ENCODE measurements at places on chromosomes 4 and X.

GRCh38 chr4:15542760-15543159 is 73.1 kb downstream of the CC2D2A start:
- DNase-seq = no peak

- DNase-seq = no peak
Measured at GRCh38 chrX:45748369-45748774, 547.7 kb upstream of the DIPK2B start.

DNA sequence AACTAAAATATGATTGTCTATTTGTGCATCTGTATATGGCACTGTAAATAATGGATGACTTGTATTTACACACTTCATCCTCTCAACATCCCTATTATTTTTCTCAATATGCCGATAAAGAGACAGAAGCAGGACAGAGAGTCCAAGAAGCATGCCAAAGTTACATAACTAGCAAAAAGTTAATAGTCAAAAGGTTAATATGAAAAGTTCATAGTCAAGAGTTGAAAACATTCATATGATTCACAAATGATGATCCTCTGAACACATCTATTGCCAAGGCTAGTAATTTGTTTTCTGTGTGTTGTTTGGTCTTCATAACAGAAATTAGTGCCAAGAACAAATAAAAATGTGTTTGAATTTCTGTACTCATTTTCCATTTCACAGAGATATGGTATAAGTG is 231.0 kb downstream of the ADAMTS3 start:
- no peak for DNase-seq

DNA sequence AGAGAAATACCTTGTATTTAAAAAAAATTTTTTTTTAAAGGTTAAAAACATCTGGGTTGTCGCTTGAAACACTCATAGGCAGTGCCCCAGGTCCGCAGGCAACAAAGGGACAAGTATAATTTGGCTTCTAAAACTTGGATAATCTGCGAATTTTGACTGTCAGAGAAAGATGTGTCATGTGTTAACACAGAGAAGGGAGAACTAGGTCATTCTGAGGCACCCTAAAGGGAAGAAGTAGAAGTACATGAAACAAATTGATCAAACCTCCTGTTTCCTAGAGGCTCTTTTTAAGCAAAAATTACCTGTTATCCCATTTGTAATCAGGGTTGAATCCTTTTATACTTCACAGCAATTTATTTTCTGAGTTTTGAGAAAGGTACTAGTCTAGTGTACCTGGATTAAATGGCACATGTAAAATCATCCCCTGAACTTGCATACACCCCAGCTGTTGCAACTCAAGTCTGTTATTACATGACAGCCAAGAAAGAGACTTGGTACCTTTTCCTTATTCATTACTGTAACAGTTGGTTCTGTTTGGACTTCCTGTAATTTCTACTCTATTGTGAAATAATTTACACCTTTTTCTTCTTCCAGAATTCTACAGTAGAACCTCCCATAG is 1.7 kb downstream of the SRD5A3 start:
- no peak for DNase-seq

DNA sequence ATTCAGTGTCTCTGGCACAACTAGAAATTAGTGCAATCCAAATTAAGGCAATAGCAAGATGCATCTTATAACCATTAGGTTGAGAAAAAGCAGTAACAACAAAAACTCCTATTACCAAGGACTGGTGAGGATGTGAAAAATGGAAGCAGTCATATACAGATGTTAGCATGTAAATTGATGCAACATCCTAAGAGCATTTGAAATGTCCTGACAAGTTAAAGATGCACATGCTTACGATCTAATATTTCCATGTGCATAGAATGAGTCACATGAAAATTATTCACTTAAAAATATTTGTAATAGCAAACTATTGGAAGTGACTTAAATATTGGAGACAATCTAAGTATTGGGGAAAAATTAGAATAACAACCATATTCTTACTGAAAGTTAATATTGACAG is 163.0 kb downstream of the FAM13A start:
- no peak for DNase-seq

- no peak for DNase-seq
Measured at GRCh38 chrX:11647138-11647537, 18.6 kb downstream of the ARHGAP6 start.

DNA sequence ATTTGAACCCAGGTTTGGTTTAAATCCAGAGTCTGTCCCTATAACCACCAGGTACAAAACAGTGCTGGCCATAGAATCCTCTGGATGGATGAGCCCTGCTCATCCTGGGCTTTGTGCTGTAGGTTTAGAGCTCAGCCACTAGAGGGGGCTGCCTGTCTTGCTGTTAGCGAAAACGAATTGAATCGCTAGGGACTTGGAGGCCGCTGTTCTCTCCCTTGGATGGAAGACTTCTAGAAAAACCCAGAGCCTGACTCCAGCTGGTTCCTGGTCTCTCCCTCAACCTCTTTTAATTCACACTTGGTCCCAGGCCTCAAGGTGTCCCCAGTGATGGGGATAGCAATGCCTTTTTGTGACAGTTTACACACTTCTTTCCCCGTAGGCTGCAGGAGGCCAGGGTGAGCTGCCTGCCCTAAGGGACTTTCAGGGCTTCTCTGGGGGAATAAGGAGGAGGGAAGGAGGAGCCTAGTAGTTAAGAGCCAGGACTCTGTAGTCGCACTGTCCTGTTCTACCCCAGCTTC is 8.7 kb downstream of the RIPPLY1 start:
- DNase-seq = peak; percentile 34

DNA sequence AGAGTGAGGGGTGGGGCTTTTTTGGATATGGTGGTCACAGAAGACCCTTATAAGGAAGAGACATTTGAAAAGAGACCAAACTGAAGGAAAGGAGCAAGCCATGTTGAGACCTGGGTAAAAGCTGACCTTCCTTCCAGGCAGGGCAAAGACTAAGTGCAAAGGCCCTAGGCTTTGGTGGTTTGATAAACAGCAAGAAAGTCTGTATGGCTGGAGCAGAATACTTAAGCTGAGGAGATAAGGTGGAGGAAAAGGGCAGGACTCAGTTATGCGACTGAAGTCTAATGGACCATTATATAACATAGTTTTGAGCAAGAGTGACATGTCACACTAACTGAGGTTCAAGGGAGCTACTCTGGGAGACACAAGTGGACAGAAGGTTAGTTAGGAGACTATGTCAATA is 20.0 kb downstream of the SH3RF1 start:
- no peak for DNase-seq

GRCh38 chr4:185945906-185946305 is 123.0 kb upstream of the TLR3 start:
- no peak for DNase-seq

DNA sequence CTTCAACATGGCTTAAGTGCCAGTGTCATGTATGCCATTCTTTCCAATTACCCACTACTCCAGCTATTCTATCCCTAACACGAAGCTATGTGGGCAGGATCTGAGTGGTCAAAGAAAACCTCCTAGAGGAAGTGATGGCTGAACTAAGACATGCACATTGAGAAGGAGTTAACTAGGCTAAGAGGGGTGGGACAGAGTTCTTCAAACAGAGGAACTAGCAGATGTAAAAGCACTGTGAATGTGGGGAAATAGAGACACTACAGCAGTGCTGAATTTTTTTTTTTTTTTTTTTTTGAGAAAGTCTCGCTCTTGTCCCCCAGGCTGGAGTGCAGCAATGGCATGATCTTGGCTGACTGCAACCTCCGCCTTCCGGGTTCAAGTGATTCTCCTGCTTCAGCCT is 6.2 kb downstream of the JCHAIN start:
- no peak for DNase-seq

- DNase-seq = no peak
Measured at GRCh38 chr4:131566026-131566425, 1583.1 kb upstream of the PCDH10 start.

- no peak for DNase-seq
Measured at GRCh38 chr4:161160718-161161117, 1003.1 kb downstream of the FSTL5 start.

DNA sequence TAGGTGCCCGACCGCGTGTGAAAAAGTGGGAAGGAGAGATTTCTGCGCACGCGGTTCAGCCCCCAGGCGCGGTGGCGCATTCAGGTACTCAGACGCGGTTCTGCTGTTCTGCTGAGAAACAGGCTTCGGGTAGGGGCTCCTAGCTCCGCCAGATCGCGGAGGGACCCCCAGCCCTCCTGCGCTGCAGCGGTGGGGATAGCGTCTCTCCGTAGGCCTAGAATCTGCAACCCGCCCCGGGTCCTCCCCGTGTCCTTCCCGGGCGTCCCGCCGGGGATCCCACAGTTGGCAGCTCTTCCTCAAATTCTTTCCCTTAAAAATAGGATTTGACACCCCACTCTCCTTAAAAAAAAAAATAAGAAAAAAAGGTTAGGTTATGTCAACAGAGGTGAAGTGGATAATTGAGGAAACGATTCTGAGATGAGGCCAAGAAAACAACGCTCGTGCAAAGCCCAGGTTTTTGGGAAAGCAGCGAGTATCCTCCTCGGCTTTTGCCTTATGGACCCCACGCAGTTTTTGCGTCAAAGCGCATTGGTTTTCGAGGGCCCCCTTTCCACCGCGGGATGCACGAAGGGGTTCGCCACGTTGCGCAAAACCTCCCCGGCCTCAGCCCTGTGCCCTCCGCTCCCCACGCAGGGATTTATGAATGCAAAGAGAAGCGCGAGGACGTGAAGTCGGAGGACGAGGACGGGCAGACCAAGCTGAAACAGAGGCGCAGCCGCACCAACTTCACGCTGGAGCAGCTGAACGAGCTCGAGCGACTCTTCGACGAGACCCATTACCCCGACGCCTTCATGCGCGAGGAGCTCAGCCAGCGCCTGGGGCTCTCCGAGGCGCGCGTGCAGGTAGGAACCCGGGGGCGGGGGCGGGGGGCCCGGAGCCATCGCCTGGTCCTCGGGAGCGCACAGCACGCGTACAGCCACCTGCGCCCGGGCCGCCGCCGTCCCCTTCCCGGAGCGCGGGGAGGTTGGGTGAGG is 3.7 kb downstream of the SHOX start:
- no peak for DNase-seq

DNA sequence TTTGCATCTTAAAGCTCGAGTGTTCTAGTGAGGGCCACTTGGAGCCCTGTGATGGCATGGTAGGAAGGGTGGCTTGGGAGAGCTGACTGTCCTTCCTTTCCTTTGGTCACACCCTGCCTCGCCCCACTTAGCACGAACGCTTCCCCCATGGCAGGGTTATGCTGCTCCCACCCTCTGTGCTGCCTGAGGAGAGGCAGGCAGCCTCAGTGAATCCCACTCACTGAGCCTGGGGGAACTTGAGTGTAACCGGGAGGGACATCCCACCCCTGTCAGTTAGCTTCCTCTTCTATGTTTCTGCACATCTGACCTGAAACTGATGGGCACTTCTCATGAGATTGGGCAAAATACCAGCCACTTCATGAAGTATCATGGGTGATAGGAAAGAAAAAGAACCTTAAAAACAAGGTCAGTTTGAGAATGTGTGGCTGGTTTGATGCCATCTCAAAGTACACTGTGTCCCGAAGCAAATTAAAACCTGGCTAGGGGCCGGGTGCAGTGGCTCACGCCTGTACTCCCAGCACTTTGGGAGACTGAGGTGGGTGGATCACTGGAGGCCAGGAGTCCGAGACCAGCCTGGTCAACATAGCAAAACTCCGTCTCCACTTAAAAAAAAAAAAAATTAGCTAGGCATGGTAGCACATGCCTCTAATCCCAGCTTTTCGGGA is 10.1 kb downstream of the TKTL1 start:
- DNase-seq = no peak

- no peak for DNase-seq
Measured at GRCh38 chr4:18813055-18813454, 791.5 kb upstream of the LCORL start.

DNA sequence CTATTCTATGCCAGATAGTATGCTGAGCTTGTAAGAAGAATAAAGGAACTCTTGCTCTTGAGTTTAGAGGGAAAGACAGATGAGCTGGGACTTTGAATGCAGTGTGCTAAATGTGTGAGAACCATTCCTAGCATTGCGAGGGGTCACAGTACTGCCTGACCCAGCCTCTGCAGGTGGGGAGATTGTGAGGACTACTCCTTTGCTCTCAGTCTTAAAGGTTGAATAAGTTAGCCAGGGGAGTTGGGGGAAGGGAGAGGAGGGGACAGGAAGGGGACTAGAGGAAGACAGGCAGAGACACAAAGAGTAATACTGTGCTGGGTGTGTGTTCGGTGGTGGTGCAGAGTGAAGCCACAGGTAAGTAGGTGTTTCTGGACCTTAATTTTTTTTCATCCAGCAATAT is 41.7 kb downstream of the DCUN1D4 start:
- DNase-seq = no peak

DNA sequence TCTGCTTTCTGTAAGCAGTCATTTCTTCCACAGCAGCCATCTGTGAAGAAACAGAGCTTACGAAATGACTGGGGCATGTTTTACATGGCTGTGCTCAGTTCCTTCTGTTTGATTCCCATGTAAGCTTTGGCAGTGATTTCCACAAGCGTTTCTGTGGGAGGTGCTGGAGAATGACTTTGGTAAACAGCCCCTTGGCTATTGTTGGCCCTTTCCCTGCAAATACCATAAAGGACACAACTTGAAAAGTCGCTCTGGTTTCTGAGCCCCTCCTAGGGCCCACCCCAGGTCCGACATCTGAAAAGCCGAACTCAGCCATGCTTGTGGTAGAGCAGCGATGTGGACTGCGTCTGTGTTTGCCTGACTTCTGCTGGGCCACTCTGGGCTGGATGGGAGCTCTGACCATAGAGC is 3.7 kb downstream of the LIMCH1 start:
- no peak for DNase-seq

GRCh38 chr4:41832961-41833360 is 84.4 kb upstream of the PHOX2B start:
- DNase-seq = no peak

- DNase-seq = no peak
Measured at GRCh38 chrX:46386511-46386910, 158.7 kb downstream of the ZNF674 start.

DNA sequence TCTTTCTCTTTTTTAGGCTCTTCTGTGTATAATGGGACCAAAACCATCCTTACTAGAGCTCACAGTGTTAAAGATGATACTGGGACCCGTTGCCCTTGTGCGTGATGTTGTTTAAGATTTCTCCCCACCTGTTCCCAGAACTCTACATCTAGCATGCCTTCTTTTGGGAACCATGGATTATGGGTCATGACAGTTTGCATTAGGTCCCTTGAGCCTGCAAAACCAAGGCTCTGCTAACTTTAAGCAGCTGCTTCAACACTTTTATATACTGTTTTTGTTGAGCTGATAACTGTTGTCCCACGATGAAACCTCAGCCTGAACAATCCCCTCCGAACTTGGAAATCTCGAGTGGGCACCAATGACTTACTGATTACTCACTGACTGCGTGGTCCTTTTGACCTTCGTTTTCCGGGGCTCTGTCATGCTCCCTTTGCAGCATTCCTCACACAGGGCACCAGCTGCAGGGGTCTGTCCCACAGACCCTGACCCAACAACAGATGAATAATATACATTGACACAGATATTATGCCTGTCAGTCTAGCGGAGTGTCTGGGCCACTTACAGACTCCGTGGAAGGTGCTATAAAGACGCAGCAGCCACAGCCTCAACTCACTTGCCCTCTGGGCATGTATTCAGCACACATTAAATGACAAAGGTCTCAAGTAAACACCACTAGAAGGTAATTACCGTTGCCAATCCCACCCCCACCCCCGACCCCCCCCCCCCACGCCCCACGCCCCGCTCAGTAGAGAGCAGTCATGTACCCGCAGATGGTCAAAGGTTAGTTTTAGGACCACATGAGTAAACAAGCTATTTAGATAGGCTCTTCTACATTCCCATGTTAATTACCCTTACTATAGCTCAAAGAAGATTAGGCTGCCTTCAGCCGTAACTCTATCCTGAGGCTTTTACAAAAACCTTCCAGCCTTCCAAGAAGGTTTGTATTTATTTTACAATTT is 162.0 kb upstream of the WDFY3 start:
- no peak for DNase-seq

GRCh38 chrX:118847676-118848075 is 24.1 kb downstream of the ZCCHC12 start:
- peak; percentile 69 for DNase-seq

GRCh38 chr4:100935090-100935489 is 412.2 kb downstream of the PPP3CA start:
- no peak for DNase-seq

Data from NCI-H526 (cell line).